ENCODE measurements at places on chromosomes 16 and 17. TPM values are rescaled to one million over a fixed set of nuclear protein-coding genes. Genes with fewer than 3 reads are reported as not detected.

- DNase-seq: no peak
Measured at GRCh38 chr16:73058221-73058615, 10.3 kb upstream of the ZFHX3 start.

The KCNJ18 gene
- total RNA-seq: not detected

The MT1F gene
- 7.5 TPM for total RNA-seq

GRCh38 chr16:79786389-79786788 lies 185.9 kb upstream of the MAF start:
- DNase-seq: no peak

DNA sequence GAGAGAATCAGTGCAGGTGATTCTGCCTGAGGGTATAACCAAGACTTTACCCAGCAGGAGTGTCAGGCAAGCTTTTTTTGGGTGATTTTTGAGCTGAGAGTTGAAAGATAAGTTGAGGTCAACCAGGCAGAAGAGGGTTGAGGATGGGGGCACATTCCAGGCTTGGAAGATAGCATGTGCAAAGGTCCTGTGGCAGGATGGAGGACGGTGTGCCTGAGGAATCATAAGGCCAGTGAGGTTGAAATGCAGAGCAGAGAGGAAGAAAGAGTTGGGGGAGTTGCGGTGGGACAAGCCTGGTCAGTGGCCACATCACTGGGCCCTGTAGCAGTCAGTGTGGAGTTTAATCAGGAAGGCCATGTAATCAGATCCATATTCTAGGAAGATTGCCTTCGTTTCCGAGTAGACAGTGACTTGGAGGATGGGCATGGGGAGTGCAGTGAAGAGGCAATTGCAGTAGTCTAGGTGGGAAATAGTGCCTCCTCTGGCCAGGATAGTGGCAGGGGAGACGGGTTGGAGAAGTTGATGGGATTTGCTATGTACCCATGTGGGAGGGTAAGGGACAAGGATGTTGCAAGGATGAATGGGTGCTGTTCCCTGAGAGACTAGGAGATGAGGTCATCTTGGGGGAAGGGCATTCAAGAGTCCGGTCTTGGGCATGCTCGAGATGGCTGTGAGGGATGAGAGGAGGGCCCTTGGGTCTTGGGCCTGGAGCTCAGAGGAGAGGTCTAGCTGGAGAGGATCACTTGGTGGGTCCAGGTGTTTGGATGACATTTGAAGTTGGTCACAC lies 3.9 kb downstream of the PLEKHG4 start:
- DNase-seq: no peak

The SP2 gene
- 28.9 TPM for total RNA-seq

DNA sequence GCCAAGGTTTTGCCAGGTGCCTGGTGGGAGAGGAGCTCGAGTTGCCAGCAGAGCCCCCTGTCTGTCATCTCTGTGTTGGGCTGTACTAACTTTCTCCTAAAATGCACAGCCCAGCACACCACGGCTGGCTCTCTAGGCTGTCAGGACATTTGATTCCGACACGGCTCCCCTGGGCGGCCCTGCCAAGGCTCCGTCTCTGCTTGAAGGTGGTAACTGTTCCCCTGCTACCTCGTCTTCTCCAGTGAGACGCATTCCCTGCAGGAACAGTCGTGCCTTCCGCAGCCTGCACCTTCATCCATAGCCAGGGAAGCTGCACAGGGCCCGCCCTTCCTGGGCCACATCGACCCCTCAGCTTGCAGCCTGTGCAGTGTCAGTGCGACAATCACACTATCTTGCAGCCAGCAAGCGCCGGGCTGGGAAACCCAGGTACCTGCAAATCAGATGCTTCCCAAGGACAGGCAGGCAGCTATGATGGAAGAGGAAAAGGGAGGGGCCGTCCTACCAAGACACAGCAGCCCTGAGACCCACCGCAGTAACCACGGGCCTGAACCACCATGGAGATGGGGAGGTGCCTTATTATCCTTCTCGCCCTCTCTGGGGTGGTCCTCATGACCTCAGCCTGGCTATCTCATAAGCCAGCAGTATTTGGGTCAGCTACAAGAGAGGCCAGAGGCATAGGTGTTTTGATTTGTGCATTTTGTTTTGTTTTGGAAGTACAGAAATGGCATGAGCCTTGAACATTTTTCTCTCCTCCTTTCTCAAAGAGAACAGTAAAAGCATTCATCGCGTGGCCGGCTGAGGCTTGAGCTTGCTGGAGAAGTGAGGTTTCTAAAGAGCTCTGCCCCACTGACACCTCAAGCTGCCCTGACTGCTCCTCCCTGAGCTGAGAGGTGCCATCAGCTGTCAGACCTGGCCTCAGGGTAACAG lies 361.7 kb upstream of the TNRC6C start:
- no peak for DNase-seq

The KCNJ2 gene
- not detected for total RNA-seq

The CNTNAP1 gene
- total RNA-seq: 4.4 TPM

The ITGB3 gene
- total RNA-seq: not detected

The ABCA9 gene
- total RNA-seq: not detected

DNA sequence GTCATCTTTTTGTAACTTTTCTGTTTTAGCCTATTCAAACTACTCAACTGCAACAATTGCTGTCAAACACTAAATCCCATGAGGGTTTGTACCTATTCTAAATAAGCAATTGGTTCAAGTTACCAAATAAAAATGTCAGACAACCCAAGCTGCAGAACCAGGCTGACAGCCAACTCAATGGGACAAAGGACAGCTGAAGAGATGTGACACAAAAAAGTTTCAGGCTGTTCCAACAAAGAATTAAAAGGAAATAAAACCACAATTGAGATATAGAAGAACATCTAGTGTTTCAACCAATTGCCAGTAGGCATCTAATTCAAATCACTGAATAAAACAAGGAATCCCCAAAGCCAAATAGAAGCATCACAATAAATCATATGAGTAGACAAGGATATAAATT lies 49.3 kb downstream of the GRB7 start:
- DNase-seq: no peak

GRCh38 chr16:56029026-56029425 lies 153.9 kb upstream of the CES5A start:
- DNase-seq: no peak

The SEC14L5 gene
- not detected for total RNA-seq

The NXN gene
- total RNA-seq: 0.39 TPM

The SLC13A2 gene
- total RNA-seq: not detected

GRCh38 chr17:65856865-65857264 lies 295.4 kb upstream of the AXIN2 start:
- no peak for DNase-seq

- no peak for DNase-seq
Measured at GRCh38 chr17:39767147-39767546, 29.4 kb downstream of the GRB7 start.

The RMI2 gene
- total RNA-seq: 78.1 TPM

DNA sequence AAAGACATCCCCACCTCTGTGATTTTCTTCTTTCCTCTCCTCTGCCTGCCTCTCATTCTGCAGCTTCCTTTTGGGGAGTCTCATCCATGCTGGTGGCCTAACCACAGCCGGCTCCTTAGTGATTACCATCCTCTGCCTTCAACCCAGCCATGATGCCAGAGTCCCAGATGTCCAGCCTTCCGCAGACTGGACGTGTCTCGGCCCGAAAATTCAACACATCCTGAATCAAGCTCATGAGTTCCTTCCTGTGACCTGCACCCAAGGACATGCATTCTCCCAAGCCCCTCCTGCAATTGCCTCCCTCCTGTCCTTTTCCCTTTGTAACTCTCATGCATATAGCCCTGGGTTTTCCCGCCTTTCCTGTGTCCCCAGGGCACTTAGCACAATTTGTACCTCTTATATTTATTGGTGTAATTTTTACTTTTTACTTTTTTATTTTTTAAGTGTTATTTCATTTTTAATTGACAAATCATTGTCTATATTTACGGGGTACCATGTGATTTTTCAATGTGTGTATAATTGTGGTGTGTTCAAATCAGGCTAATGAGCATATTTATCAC lies 1.2 kb upstream of the SLC13A5 start:
- no peak for DNase-seq

The AHSP gene
- total RNA-seq: not detected

DNA sequence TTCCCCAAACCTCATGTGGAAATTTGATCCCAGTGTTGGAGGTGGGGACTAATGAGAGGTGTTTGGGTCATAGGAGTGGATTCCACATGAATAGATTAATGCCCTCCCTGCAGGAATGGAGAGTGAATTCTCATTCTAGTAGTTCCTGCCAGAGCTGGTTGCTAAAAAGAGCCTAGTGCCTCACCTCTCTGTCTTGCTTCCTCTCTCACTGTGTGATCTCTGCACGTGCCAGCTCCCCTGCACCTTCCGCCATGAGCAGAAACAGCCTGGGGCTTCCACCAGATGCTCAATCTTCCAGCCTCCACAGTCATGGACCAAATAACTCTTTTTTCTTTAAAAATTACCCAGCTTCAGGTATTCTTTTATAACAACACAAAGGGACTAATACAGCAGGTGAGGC lies 72.9 kb upstream of the CLEC3A start:
- no peak for DNase-seq

The FBXW10B gene
- 0.23 TPM for total RNA-seq

All from activated naive CD4-positive, alpha-beta T cell treated with anti-CD3 and anti-CD28 coated beads, Interleukin-2, amount 50 U/mL, for 72 hours (primary cell).